Brain (organoid and tissue), 16 donors: ENCODE measurements at places on chromosomes 5 and 9.
A peak's percentile ranks its signal among the peaks of the same experiment; 100 is the strongest.

DNA sequence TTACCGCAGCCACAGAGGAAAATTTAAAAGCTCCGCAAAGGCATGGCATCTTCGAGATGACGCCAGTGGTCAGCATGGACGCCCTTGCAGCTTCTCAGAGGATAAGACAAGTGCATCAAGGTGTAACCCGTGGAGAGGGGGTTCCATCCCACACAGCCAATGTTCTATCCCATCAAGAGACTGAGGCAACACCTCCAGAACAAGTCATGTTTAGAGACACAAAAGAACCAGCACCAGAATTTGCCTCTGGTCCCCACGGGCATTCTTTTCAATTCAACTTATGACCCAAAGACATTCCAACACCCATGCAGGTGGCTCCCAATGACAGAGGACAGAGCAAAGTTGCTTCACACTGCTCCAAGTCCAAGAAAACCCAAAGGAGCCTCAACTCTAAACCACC, 20.7 kb downstream of the ROR2 start:
- no peak for DNase-seq

DNA sequence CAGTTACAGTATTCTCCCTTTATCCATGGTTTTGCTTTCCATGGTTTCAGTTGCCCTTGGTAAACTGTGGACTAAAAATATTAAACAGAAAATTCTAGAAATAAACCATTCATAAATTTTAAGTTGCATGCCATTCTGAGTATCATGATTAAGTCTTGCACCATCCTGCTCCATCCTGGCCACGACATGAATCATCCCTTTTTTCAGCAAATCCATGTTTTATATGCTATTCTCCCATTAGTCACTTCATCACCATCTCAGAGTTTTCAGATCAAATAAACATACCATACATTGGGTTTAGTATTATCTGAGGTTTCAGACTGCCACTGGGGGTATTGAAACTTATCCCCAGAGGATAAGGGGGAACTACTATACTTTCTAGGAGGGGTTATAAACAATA, 234.4 kb upstream of the ATP10B start:
- DNase-seq = no peak

- DNase-seq = peak; percentile 6
These were observed at the start of gene EGFLAM for GRCh38 chr5:38258319-38259061. Gene EGFLAM (plus strand): TSS chr5:38258559. CDS start chr5:38258755, 196 bp downstream.

GRCh38 chr5:132267931-132268768, 10.7 kb downstream of the PDLIM4 start:
- no peak for DNase-seq

GRCh38 chr5:171272996-171273970, 35.8 kb upstream of the TLX3 start:
- DNase-seq = no peak

GRCh38 chr5:78829811-78830527, 155.1 kb downstream of the ARSB start:
- no peak for DNase-seq

DNA sequence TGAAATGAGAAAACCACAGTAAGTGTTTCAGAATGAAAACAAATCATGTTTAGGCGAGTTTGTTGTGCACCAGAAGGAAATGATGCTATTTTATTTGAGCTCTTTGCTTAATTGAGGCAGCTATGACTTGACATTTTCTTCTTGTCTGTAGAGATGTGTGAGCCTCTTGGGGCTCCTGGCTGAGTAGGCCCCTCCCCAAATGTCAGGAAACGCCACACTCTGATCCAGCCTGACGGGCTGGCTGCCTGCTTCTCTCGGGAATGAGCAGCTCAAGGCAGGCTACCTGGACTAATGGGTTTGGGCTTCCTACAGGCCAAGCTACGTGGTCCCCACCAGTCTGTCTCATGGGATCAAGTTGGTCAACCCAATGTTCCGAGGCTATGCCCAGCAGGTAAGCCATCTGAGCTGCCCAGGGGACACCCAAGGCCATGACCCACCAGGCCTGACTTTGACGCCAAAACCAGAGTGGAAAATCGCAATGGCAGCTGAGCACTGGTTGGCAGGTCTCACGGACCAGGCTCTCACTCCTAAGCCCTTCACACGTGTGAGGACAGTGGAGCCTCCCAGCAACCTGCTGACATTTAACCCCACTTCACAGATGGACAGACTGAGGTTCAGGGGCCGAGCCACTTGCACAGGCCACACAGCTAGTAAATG, 29.9 kb downstream of the USP20 start:
- no peak for DNase-seq

DNA sequence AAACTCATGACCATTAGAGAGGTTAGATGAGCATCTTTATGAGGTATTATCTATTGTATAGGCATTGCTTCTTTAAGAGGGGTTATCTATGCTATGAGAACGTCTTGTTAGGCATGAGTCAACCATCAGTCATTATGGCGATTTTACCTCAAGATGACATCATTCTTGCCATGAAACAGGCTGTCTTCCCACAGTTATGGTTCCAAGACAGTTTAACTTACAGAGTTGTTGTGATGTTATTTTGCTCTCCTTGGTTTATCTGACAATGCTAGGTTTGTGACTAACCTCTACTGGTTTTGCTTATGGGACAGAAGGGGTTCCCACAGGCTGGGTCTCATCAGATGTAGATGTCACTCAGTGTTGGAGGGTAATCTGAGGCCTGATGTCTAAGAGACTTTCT, 1864.7 kb upstream of the ACO1 start:
- no peak for DNase-seq

GRCh38 chr5:150153483-150153882, 2.2 kb downstream of the PDGFRB start:
- DNase-seq = no peak

- no peak for DNase-seq
These were observed 228.5 kb downstream of the MARCHF11 start for GRCh38 chr5:15951126-15951525.

DNA sequence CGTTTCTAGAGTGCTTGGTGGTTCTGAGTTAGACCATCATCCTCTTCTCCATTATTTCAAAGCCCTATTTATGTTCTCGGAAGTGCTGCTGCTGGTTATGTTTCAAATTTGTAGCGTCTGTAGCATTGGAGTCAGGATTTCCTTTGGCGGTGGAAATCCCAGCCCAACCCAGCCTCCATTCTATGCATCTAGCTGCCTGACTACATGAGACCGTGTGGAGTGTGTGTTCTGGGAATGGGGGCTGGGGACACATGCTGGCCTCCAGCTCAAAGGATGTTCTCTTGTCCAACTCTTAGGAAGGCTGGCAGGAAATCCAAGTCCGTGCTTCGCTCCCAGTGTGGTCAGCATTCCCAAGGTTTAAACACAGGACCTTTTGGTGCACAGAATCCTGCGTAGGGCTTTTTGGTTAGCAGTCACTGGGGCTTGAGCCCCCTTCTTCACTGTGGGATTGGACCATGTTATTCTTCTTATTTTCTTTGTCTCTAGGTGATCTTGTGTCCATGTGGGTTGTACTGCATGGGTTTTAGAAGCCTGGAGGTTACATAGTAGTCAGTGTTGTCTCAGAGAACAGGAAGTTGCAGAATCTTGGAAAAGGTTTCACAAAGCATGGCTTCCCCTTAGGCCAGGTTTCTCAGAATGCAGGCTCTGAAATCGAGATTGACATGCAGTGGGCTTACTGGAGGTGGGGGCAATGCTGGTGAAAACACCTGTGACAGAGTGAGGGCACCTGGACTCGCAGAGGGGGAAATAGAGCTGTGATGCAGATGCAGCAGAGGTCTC, 132.2 kb downstream of the ARHGAP26 start:
- no peak for DNase-seq

DNA sequence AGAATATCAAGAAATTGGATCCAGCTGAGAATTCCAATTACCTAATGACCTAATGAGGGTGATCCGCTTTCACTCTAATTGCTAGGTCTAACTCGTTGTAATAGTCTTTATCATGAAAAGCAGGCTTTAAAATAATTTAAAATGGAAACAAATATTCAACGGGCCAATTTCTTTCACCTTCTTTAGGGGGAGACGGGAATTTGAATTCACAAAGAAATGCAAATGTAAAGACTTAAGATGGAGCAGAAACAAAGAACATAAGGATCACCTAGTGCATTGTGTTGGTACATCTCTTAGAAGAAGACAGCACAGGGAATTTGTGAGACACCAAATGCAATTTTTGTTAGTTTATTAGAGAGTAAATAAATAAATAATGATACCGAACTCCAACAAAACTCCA, 1.5 kb upstream of the KCNN2 start:
- DNase-seq = no peak

- DNase-seq = no peak
These were observed 199.9 kb downstream of the EBF1 start for GRCh38 chr5:158899792-158900191.

GRCh38 chr9:24298912-24299311, 246.8 kb downstream of the IZUMO3 start:
- no peak for DNase-seq

- no peak for DNase-seq
These were observed 77.8 kb upstream of the CCDC112 start for GRCh38 chr5:115374057-115374775.

DNA sequence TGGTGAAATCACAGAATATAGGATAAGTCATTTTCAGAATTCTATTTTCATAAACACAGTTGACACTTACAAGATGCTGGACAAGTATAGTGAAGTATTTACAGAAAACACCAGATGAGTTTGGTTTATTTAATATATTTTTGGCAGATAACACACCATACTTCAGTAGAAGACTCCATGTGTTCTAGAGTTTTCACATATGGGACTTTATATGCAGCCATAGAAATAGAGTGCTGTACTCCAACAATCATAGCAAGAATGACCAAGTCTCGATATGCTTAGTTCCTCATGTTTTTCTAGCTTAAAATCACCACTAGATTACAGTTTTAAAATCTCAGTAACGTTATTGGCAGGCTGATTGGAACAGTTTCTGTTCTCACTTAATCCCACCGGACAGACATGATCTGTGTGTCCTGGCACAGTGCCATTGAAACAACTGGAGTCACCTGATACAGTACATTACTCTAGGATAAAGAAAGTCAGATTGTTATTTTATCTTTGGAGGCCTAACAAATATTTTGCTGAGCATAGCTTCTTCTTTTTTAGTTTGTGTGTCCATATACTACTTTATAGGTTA, 45.8 kb upstream of the ERBIN start:
- DNase-seq = peak; percentile 96

DNA sequence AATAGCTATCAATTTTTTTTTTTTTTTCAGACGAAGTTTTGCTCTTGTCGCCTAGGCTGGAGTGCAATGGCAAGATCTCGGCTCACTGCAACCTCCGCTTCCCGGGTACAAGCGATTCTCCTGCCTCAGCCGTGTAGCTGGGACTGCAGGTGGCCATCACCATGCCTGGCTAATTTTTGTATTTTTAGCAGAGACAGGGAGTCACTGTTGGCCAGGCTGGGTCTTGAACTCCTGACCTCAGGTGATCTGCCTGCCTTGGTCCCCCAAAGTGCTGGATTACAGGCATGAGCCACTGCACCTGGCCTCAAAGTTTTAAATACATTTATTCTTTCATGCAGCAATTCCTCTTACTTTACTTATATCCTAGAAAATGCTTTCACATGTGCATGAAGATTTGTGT, 17.6 kb downstream of the TRIM14 start:
- DNase-seq = no peak

- peak; percentile 97 for DNase-seq
These were observed at the start of gene ENHO for GRCh38 chr9:34522971-34523797. Gene ENHO (minus strand): TSS chr9:34522990. CDS start chr9:34521695, 1,295 bp downstream.

DNA sequence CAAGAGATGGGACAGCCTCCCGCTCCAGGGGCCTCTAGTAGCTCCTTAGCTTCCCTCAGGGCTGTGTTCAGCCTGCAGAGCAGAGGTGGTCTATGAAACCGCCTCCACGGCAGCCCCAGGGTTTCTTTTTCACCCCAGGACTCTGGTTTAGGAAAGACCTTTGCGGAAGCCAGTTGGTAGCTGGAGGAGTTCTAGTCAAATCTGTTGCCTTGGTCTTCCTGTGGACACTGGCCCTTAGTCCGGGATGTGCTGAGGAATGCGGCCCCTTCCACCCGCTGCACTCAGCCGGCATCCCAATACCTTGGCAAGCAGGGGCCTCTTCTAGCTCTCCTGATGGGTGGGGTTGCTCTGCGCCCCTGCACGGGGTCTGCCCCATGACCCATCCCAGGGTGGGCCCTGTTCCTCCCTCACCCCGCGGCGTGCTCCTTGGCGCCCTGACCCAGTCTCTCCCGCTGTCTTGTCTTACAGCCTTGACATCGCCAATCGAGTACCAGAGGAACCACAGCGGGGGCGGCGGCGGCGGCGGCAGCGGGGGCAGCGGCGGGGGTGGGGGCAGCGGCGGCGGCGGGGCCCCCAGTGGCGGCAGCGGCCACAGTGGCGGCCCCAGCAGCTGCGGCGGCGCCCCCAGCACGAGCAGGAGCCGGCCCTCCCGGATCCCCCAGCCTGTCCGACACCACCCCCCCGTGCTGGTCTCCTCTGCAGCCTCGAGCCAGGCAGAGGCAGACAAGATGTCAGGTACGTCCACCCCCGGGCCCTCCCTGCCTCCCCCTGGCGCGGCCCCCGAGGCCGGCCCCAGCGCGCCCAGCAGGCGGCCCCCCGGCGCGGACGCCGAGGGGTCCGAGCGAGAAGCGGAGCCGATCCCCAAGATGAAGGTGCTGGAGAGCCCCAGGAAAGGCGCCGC, 94.3 kb upstream of the OTULINL start:
- DNase-seq = no peak

DNA sequence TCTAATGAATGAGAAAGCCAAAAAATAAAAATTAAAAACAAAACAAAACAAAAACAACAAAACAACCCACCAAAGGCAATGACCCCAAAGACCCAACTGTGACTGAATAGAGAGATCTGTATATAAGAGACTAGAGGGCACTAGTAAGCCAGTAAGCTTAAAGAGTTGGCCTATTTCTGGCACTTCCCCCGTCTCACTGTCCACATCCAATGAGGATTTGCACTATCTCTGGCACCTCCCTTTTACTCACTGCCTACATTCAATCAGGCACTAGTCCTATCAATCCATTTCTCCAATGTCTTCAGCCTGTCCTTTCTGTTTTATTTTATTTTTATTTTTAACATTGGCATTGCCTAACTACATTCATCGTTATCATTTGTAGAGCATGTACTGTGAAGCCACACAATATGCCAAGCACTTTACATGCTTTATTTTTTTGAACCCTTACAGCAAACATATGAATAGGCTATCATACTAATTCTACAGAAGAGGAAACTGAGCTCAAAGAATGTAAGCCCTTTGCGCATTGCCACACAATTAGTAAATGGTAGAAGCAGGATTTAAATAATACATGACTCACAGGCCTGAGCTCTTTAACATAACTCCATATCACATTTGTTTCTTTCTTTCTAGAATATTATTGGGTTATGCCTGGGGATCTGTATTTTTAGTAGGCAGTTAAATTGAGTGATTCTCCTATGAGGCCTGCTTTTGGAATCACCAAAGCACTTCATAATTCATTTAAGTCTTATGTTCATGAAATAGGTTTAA, 70.0 kb downstream of the C6 start:
- DNase-seq = no peak

DNA sequence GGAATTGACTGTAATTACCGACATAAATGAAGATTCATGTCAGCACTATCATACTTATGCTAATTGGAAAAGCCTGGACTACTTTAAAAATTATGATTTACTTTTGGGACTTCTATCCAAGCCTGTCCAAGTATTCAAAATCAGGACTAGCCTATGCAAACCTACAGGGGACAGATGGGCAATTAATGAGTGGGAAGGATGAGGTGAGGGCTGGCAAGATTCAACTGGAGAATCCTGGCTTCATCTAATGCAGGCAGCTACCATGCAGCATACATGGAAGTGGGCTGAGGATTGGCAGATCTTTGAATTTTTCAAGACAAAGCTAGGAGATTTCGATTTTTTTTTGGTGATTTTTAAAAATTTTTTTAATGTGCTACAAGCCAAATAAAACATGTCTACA, 532.6 kb downstream of the CSNK1G3 start:
- DNase-seq = peak; percentile 48

GRCh38 chr5:14036514-14036913, 92.0 kb upstream of the DNAH5 start:
- no peak for DNase-seq

GRCh38 chr5:142699184-142699720, 13.4 kb upstream of the FGF1 start:
- peak; percentile 93 for DNase-seq
